ENCODE measurements at places on chromosomes 4 and X.

DNA sequence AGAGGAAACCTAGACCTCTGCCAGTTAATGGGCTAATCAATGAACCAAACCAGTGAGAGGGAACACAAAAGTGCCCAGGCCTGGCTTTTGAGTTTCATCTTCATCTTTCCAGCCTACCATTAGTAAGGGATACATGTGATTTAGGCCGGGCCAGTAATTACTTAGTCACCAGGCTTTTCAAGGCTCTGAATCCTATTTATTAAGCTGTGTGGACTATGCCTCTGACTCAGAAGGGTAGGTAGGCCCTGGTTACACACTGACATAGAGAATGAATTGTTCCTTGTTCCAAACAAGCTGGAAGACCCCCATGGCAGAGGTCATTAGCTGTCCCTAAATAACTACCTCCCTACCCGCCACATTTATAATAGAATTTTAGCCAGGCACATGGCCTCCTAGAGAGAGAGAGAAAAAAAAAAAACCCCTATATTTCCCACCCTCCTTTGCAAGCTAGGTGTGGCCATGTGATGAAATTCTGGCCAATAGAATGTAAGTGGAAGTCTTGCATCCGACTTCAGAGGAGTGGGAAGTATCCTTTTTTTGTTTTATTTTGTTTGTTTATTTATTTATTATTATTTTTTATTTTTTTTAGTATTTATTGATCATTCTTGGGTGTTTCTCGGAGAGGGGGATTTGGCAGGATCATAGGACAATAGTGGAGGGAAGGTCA lies 112.3 kb upstream of the BCOR start:
- DNase-seq, result no peak

DNA sequence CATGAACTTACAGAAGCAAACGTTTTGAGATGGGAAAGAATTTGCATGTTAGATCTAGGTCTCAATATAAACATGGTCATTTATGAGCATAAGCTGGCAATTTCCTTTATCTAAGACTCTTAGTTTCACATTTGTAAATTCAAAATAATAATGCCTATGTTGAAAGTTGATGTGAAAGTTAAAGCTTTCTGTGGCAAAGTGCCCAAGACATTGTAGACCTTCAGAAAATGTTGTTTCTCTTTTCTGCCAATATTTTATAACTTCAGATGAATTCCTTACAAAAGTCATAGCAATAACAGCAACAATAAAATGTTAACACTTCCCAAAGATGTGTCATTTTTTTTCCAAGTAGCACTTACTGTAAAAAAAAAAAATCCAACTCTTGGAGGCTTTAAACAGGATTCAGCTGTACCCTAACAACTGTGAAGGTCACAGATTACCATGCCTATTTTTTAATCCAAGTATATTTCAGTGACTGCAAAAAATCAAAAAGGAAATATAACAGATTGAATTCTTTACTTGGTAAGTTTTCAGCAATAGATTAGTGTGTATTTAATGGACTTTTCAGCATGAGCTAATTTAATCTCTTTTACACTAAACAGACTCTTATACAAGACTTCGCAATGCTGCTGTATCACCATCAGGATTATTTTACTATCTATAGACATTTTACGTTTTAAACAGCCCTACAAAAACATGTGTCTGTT lies 206.5 kb upstream of the PDE5A start:
- DNase-seq, result no peak

- DNase-seq, result no peak
These were observed 16.5 kb downstream of the KLHL13 start for GRCh38 chrX:118100091-118100490.

- no peak for DNase-seq
These were observed 627 bp downstream of the CDKN2AIP start for GRCh38 chr4:183445097-183445428.

DNA sequence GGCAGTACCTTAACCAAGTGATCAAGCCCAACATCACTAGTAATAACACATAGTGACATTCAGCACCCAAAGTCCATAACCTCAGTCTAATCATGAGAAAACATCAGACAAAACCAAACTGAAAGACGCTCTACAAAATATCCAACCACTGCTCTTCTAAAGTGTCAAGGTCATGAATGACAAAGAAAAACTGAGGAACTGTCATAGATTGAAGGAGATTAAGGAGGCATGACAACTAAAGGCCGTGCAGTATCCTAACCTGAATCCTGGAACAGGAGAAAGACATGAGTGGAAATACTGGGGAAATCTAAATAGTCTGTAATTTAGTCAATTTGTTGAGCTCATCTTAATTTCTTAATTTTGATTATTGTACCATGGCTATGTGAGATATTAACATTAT lies 38.2 kb upstream of the EXOC1L start:
- no peak for DNase-seq

- no peak for DNase-seq
These were observed 643.6 kb downstream of the PDHA2 start for GRCh38 chr4:96483308-96484030.

DNA sequence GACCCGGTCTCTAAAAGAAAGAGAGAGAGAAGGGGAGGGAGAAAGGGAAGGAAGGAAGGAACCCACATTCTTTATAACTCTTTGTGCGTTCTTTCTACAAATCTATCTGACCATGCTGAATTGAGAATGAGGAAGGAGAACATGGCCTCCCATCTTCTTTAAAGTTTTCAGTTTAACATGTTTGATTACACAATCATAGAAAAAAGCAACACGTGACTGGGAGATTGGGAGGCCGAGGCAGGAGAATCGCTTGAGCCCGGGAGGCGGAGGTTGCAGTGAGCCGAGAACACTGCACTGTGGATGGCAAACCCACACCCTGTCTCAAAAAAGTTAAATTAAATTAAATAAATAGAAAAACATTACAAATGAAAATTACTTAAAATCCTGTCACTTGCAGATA lies 254.5 kb downstream of the RAPGEF2 start:
- DNase-seq, result no peak

DNA sequence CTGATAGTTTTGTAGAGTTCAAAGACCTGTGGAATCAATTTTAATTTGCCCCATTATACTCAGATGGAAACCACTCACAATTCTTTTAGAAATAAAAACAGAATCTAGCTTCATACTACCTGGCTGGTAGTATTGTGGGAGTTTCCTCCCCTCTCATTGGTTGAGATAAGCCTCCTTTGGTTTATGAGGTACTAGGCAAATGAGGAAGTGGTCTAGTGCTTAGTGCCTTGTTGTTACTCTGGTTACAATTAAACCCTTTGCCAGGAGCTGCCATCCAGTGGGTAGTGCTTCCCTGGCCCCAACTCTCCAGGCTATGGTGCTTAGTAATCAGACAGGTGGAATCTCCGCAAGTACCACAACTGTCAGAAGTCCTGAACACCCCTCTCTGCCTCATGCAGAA lies 118.3 kb downstream of the CDKL5 start:
- no peak for DNase-seq

GRCh38 chrX:68666580-68666979 lies 19.1 kb downstream of the STARD8 start:
- no peak for DNase-seq

- no peak for DNase-seq
These were observed 2.2 kb downstream of the TREX2 start for GRCh38 chrX:153443476-153444332.

DNA sequence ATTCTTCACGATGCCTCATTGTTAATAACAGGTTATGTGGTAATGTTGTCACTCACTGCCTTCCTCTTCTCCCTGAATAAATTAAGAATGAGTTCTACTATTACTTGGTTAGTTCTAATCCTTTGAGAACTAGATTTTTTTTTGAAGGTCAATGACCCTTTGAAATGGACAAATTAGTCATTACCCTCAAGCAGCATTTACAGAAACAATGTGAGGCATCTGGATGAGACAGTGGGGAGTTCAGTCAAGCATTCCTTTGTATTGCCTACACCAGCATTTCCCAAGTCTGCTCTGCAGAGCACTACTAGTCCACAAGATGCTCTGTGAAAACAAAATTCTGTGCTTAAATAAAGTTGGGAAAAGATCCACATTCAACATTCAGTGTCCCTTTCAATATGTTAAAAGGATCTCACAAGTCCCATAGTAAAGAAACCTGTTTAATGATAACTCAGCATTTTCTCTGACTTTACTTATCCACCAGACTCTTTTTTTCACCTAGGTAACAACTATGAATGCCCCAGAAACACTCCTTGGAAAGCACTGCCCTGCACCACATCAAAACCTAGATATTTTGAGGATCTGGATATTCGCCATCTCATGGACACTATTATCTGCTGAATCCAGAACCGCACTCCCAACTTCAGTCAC lies 60.6 kb downstream of the CHRDL1 start:
- DNase-seq, result no peak

- DNase-seq, result no peak
These were observed 44.8 kb downstream of the PJA1 start for GRCh38 chrX:69120476-69120875.

DNA sequence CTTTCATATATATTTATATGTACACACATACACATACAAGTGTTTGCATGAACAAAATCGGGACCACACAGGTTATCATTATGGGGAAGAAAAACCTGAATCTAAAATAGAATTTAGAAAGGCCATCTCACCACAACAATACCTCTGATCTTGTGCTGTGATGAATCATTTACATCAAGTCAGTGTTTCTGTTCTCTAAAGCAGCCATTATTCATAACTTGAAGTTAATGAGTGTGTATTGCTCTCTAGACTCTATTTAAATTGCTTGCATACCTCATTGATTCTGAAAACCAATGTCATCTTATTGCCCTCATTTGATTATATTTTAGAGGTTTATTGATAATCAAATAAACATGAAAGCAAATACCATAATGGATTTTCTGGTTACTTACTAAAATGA lies 71.6 kb downstream of the FAM114A1 start:
- DNase-seq, result no peak

DNA sequence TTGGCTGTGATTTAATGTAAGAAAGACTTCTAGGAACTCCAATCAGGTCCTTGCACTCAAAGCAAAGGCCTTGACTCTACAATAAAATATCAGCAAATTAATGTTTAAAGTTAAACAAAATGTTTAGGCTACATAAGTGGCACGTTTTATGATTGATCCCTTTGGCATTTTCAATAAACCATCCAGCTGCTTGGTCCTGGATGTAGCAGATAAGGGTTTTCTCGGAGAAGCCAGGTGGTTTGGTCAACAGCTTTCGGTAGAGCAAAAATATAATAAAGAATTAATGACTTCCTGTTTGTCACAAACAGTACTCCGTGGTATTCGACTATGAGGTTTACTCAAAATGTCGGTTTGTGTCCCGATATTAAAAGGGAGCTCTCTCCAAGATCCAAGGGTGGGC lies 95.8 kb downstream of the GEMIN8 start:
- DNase-seq, result no peak

GRCh38 chr4:121791481-121791880 lies 9.6 kb upstream of the EXOSC9 start:
- no peak for DNase-seq

GRCh38 chr4:110361921-110362320 lies 114.0 kb upstream of the ENPEP start:
- no peak for DNase-seq

GRCh38 chr4:185597532-185598188 lies 62.4 kb upstream of the PDLIM3 start:
- DNase-seq, result peak; percentile 66

DNA sequence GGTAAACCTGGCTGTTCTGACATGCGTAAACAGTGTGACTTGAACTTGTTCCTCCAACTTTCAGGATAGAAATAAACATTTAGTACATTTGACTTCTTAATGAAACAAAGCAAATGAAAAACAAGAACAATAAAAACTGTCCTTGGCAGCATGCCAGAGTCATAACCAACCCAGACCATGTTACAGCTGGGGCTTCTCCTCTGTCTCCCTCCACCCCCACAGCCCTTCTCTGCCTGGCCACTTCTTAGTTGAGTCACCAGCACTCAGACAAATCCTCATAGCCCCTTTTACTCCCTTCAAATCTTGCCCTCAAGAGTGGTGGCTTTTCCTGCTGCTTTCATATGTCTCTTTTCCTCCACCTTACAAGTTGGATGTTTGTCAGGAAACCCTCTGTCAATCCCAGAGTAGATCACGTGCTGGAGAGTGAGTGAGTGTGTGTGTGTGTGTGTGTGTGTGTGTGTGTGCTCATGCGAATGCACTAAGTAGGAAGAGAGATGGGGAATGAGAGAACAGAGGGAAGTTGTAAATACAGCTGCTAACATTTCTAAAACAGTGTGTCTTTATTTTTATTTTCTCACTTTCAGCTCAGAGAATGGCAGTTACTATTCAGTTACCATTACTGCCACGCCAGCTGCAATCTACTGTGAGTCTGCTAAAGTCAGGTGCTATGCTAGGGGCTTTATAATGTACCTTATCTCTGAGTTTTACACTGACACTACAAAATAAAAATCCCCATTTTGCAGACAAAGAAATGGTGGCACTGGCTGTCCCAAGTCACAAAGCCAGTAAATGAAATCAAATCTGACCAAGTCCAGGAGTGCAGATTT lies 15.0 kb downstream of the SCARB2 start:
- no peak for DNase-seq

- DNase-seq, result no peak
These were observed 333.8 kb upstream of the TENM3 start for GRCh38 chr4:181909368-181909767.

- no peak for DNase-seq
These were observed 50.0 kb upstream of the TBC1D9 start for GRCh38 chr4:140806163-140806562.

DNA sequence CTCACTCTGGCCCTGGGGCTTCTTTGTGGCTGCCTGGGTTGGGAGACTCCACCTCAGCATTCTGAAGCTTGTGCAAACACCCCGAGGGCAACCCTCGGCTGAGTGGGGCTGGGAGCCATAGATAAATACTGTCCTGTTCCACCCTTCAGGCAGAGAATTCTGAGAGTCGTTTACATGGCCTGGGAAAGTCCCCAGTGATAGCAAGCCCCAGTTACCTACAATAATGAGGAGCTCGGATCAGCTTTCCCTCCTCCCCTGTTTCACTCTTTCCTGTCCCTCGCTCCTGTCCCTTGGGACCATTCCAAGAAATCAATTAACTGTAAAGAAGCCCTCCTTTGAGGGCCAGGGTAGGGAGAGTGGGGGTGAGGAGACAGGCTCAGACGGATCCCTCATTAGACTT lies 31.6 kb upstream of the DDX3X start:
- no peak for DNase-seq
